ENCODE measurements at places on chromosomes 16 and 17.

- no peak for DNase-seq
These were observed 7.2 kb downstream of the MPO start for GRCh38 chr17:58273453-58274104.

- peak; percentile 67 for DNase-seq
These were observed 71.5 kb downstream of the GAS7 start for GRCh38 chr17:10126616-10127501.

DNA sequence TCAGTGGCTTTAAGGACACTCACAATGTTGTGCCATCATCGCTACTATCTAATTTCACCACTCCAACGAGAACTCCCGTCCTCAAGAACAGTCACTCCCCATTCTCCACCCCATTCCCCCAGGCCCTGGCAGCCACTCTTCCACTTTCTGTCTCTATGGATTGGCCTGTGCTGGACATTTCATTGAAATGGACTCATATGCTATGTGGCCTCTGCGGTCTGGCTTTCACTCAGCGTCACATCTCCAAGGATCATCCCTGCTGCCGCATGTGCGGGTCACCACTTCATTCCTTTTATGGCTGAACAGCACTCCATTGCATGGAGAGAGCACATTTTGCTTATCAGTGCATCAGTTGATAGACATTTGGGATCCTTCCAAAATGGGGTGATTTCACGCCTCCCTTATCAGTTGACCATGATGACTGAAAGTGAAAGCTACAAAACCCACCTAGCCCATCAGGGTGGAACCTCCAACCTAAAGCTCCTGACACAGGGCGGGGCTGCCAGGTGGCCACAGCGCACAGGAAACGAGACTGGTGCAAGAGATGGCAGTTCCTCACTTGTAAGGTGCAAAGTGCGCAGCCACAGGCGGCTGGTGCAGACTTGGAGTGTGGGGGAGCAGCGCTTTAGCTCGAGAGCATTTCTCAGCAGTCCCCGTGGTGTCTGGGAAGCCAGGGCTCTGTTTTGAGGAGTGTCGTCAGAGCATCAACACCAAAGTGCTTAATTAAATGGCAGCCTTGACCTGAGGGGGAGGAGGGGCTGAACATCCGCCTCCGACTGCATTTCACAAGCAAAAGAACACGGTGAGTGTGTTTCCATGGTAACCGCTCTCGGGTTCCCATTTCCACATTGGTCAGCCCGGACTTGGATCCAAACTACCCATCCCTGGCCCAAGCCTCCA is 23.8 kb downstream of the COTL1 start:
- DNase-seq = peak; percentile 64

- no peak for DNase-seq
These were observed 51.9 kb downstream of the ZZEF1 start for GRCh38 chr17:4090898-4091297.

GRCh38 chr17:68299817-68300216 is 8.5 kb downstream of the ARSG start:
- DNase-seq = no peak

DNA sequence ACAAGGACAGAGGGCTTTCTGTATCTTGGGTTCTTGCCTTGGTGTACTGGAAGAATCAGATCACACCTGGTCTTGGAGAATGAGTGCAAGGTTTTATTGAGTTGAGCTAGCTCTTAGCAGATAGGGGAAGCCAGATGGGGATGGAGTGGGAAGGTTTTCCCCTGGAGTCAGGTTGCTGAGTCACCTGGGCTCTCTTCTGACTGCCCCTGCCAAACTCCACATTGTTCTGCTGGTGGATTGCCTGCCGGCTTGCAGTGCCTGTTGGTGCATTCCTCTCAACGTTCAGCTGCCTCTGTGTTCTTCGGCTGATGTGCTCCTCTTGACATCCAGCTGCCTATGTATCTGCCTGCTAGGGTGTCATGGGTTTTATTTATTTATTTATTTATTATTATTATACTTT is 1431.1 kb downstream of the CDH8 start:
- DNase-seq = no peak

DNA sequence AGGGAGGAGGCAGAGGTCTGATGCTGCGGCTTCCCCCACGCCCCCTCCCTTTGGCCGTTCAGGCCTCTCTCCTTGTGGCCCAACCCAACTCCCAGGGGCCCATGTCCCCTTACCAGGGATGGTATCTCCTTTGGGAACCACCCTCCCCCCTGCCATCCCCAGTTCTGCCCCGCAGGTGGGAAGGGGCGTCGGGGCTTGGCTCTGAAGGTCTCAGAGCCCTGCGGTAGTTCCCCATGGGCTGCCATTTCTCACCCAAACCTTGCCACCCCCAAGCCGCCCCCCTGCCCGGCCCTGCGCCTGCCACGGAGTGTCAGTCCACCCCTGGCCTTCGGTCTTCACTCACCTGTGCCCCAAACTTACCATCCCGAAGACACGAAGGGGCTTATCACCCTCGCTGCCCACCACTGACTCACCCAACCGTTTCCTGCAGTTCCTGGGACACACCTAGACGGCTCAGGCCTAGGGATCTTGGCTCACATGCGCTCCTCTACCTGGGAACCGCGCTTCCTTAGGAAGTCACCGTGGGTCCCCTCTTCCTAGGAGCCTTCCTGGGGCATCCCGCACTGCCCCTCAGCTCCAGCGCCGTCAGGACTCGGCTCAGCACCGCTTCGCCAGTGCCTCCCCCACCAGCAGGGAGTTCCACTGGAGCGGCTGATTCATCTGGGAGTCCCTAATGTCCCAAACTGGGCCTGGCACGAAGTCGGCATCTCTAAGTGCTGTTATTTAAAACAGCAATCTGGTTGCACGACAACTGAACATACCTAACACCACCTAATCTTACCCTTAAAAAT is 1.1 kb upstream of the DOC2A start:
- no peak for DNase-seq

GRCh38 chr16:49527611-49528010 is 154.0 kb downstream of the C16orf78 start:
- DNase-seq = no peak

DNA sequence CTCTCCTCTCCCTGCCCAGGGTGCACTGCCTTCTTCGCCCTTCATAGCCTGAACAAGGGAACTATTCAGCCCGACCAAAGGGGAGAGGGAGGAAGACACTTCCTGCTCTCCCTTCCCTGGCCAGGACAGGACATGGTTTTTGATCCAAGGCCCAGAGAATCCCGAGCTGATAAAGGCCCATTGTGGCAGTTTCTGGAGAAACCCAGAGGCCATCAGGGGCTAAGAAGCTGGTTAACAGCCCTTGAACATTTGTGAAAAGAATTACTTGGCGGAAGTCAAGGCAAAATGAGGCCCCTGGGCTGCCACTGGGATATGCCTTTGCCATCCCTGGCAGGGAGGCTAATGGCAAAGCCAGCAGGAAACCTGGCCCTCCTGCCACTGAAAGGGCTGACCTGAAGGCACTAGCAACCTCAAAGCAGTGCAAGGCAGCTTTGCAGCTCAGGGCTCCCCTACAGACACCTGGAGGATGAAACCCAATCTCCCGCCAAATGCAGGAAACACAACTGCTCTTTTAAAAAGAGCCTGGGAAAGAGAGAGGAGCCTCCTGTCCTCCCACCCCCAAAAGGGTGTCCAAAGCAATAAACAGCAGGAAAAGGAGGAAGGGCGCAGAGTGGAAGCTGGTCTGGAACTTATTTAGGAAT is 12.6 kb downstream of the PHB1 start:
- DNase-seq = no peak

DNA sequence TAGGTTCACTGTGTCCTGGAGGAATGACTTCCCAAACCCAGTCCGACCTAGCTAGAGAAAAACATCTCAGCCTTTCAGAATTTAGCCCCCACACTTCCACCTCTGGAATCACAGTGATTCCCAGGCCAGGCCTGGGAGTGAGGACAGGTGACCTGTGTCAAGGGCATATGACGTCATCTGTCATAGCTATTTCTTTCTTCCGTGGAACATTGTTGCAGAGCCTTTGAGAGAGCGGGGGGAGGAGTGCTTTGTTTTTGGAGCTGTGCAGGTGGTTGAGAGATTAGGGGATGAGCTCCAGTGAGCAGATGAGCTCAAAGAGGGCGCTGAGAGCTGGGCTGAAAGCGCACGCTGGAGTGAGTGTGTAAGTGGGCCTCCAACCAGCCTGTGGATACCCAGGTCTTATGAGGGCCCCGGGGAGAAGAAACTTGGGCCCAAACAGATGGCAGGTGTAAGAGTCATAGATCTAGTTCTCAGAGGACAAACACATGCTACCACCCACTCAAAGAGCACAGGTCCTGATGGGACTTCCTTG is 344.8 kb downstream of the SNX29 start:
- no peak for DNase-seq

DNA sequence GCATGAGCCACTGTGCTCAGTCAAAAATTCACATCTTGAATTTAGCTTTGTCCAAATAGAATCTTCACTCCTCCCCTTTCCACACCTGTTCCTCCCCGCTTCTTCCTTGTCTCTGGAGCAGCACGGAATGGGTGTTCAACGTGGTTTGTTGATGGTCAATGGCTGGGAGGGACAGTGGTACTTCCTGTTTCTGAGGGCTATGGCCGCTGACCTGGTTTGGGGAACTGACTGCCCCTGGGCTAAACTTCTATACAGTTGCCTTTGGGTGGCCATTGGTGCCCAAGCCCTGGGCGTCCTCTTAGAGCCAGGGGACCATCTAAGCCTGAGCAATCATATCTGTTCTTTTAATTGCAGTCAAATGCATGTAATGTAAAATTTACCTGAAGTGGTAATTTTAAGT is 19.1 kb upstream of the WFIKKN2 start:
- DNase-seq = no peak

- no peak for DNase-seq
These were observed 16.4 kb downstream of the NDEL1 start for GRCh38 chr17:8451933-8452614.

- DNase-seq = peak; percentile 37
These were observed 17.0 kb downstream of the MGAT5B start for GRCh38 chr17:76884995-76885893.

GRCh38 chr17:17769869-17770631 is 66.7 kb downstream of the SREBF1 start:
- DNase-seq = peak; percentile 54

- no peak for DNase-seq
These were observed 309.2 kb downstream of the MAP2K6 start for GRCh38 chr17:69723741-69724140.

DNA sequence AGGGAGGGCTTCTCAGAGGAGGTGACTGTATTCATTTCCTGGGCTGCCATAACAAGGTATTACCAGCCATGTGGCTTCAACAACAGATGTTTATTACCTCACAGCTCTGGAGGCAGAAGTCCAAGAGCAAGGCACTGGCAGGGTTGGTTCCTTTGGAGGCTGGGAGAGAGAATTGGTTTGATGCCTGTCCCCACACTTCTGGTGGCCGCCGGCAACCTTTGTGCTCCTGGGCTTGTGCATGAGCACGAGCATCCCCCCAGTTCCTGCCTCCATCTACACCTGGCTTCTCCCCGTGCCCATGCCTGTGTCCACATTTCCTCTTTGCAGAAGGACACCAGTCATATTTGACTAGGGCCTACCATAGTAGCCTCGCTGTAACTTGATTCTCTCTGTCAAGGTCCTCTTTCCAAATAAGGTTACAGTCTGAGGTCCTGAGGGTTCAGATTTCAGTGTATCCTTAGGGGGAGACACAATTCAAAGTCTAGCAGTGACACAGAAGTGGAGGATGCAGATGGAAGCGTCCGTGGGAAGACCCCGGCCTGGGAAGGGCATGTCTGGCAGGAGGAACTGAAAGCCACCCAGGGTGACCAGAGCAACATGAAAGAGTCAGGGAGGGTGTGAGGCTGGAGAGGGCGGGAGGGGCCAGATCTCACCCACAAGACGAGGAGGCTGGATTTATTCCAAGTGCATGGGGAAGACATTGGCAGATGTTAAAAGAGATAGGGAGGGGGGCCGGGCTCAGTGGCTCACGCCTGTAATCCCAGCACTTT is 188.2 kb upstream of the HSBP1 start:
- DNase-seq = no peak

DNA sequence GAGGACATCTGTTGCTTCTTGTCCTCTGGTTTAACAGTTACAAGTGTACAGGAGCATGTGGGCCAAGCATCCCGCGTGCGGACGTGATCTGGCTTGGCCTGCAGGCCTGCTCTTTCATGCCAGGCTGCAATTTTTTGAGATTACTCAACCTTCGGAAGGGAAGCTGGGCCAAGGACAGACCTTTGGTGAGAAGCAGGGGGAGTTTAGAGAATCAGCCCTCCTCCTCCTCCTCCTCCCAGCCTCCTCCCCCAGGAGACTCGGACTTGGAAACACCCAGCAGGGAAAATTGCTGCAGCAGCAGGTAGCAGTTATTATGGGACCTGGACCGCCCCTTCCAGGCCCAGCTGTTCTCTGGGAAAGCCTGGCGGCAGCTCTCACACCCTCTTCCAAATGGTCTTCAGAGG is 5.1 kb upstream of the KLHL36 start:
- DNase-seq = peak; percentile 65

DNA sequence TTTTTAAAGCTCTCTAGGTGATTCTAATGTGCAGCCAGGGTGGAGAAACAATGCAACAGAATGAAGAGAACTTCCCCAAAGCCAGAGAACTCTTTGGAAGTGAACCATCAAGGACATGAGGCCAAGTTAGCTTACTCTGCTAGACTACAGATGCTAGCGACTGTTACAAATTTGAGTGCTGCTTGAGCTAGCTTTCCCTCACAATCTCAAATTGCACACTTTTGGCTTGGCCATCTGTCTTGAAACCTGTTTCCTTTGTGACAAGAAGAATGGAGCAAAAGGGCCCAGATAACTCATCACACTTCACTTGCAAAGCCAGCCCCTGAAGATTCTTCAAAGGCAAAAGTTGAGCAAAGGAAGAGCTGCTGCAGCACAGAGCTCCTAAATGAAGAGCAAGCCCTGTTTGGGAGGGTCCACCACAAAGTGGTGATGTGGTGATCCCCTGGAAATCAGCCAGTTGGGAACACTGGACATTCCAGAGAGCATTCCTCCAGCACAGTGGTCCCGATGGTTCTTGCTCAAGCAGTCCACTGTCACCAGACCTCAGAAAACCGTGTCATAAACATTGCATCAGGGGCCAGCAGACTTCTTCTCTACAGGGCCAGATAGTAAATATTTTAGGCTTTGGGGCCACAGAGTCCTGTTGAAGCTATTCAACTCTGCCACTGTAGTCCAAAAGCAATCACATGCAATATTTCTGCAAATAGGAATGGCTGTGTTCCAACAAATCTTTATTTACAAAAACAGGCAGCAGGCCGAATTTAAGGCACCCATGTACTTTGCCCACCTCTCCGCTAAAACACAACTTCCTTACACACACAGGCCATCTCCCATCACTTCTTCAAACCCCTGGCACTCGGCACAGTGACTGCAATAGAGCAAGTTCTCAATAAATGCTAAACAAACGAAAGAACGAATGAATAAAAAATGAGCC is 21.2 kb downstream of the SLC39A11 start:
- peak; percentile 28 for DNase-seq

DNA sequence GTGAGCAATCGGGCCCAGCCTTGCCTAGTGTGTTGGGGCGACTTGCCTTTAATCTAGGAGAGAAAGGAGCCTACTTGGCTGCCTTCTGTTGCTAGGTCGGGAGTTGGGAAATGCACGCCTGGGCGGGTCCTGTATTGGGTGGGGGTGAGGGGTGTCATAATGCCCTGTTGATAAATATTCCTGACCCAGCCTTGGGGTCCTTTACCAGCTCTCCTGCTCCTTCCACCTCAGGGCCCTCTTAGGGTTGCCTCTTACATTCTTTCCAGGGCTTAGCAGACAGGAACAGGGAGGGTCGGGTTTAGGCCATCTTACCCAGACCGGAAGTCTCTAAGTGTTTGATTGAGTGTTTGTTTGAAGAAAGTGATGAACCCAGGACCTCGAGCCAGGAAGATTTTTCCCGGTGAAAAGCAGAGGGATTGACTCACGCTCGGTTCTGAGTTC is 112.9 kb downstream of the SEC14L1 start:
- DNase-seq = no peak

GRCh38 chr16:2086812-2087747 is 39.3 kb downstream of the TSC2 start:
- no peak for DNase-seq

Measured in eye (tissue), 1 donor.